ENCODE measurements at places on chromosomes 6 and 20. TPM values are rescaled to one million over a fixed set of nuclear protein-coding genes. Genes with fewer than 3 reads are reported as not detected.
A peak's percentile ranks its signal among the peaks of the same experiment; 100 is the strongest.

DNA sequence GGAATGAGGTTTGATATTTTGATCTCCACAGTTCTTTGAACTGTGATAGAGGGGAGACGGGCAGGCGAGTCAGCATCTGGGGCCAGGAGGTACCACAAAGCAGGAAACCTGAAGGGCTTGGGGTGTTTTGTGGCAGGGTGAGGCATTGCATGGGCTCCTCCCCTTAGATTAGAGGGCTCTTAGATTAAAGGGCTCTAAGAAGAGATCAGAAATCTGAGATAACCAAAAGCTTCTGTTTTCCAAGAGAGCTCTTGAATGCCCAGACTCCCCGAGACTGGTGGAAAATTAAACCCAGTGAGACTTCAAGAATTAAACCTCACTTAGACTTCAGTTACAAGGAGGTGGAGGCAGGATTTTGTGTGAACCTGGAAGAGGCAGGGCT lies 2.4 kb upstream of the GPX5 start:
- no peaks in the 10 kb centered on the region for H3K36me3 ChIP-seq
- peaks cover 82% of the 10 kb centered on the region for H3K27me3 ChIP-seq
- no peaks in the 10 kb centered on the region for H3K4me1 ChIP-seq
- H3K27ac ChIP-seq = no peak overlapping the region

DNA sequence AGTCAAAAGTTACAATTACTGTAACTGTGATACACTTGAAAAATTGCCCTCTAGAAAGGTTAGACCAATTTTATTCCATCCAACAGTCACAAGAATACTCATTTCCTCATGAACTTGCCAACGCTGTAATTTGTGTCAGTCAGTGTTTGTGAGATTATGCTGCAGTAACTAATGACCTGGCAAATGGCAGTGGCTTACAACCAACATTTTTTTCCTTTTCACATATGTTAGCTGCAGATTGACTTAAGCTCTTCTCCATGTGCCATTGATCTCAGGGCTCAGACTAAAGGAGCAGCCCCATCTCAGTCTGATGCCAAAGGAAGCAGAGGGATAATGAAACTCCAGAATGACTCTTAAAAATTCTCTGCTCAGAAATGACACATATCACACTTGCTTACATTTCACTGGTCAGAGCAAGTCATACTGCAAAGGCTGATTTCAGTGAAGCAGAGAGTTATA lies 92.3 kb upstream of the ELOVL5 start:
- no peaks in the 10 kb centered on the region for H3K36me3 ChIP-seq
- H3K27ac ChIP-seq = peak overlapping the region; percentile 65

DNA sequence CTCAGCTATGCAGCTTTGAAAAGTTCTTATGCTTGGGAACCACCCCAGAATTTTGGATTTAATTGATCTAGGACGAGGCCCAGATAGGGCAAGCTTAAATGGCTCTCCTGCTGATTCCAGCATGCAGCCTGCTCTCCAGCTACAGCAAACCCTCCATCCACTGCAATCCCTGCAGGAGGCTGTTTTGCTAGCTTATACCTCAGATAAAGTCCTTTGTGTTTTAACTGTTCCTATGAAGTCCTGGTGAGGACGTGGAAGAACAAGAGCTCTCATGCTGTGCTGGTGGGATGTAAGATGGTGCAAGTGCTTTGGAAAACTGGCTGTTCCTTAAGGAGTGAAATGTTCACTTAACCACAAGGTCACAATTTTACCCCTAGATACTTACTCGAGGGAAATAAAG lies 25.5 kb upstream of the NXT1 start:
- H3K36me3 ChIP-seq = no peaks in the 10 kb centered on the region
- no peak overlapping the region for H3K4me3 ChIP-seq
- no peak for DNase-seq
- H3K27ac ChIP-seq = no peak overlapping the region
- peaks cover 10% of the 10 kb centered on the region for H3K27me3 ChIP-seq

DNA sequence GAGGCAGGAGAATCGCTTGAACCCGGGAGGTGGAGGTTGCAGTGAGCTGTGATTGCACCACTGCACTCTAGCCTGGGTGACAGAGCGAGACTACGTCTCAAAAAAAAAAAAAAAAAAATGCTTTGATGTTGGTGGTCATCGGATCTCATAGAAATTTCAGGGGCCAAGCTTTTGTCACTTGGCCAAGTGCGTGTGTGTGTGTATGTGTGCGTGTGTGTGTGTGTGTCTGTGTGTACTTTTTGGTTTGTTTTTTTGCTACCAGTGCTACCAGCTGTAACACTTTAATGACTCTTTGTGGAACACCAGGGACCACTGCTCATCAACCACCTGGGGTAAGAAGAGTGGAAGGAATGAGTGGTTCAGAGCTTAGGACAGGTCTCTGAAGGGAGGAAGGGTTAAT lies 49.7 kb downstream of the TRAF3IP2 start:
- no peaks in the 10 kb centered on the region for H3K27me3 ChIP-seq
- no peak for DNase-seq
- H3K27ac ChIP-seq = no peak overlapping the region
- peaks cover 2% of the 10 kb centered on the region for H3K4me1 ChIP-seq
- peaks cover 7% of the 10 kb centered on the region for H3K36me3 ChIP-seq

- no peak for DNase-seq
- H3K4me3 ChIP-seq = peak overlapping the region; percentile 86
- H3K36me3 ChIP-seq = no peaks in the 10 kb centered on the region
- H3K4me1 ChIP-seq = peaks cover 85% of the 10 kb centered on the region
- no peaks in the 10 kb centered on the region for H3K27me3 ChIP-seq
These were observed 54.7 kb downstream of the GFOD1 start for GRCh38 chr6:13432526-13433184.

DNA sequence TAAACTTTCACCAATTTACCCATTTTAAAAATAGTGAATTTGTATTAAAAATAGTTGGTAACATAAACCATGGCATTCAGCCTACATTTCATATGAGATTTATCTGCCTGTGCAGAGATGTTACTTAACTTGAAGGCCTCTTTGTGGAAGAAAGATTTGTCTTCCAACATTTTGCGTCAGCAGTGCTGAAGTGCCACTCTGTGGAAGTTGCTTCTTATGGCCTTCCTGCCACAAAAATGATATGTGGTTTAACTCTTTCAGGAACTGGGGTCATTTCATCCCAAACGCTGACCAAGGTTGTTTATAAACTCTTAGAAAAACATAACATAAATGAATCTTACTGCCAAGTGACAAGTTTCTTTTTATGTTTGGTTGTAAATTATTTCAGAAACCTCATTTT lies 246.8 kb downstream of the ARID1B start:
- DNase-seq = no peak
- H3K27me3 ChIP-seq = no peaks in the 10 kb centered on the region
- H3K4me1 ChIP-seq = peaks cover 16% of the 10 kb centered on the region

GRCh38 chr20:45833883-45834796 lies 541 bp downstream of the SNX21 start:
- peaks cover 10% of the 10 kb centered on the region for H3K4me1 ChIP-seq
- peak overlapping the region; percentile 85 for H3K4me3 ChIP-seq
- no peak overlapping the region for H3K27ac ChIP-seq
- H3K27me3 ChIP-seq = peaks cover 3% of the 10 kb centered on the region
- H3K36me3 ChIP-seq = no peaks in the 10 kb centered on the region

DNA sequence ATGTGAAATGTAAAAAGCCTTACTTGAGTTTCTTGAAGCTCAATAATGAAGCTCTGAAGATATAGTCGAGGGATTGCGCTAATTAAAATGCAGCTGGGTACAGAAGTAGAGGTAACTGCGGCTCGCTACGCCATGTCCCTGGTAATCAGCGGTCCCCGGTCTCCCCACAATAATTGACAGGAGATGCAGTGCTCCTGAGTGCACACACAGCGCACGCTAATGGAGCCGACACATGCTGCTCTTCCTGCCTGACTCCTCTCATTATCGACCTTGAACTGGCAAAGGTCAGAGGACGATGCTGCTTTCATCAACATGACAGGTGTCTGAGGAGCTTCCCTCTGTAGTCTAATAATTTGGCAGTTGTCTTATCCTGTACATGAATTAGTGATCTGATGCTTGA lies 365.9 kb downstream of the RNF144B start:
- no peaks in the 10 kb centered on the region for H3K4me1 ChIP-seq
- no peaks in the 10 kb centered on the region for H3K27me3 ChIP-seq
- H3K4me3 ChIP-seq = no peak overlapping the region
- no peaks in the 10 kb centered on the region for H3K36me3 ChIP-seq
- no peak overlapping the region for H3K27ac ChIP-seq
- DNase-seq = no peak

GRCh38 chr20:49260218-49260617 lies 17.6 kb downstream of the ZNFX1 start:
- H3K27me3 ChIP-seq = no peaks in the 10 kb centered on the region
- peaks cover 41% of the 10 kb centered on the region for H3K36me3 ChIP-seq
- DNase-seq = no peak
- H3K4me1 ChIP-seq = peaks cover 9% of the 10 kb centered on the region

DNA sequence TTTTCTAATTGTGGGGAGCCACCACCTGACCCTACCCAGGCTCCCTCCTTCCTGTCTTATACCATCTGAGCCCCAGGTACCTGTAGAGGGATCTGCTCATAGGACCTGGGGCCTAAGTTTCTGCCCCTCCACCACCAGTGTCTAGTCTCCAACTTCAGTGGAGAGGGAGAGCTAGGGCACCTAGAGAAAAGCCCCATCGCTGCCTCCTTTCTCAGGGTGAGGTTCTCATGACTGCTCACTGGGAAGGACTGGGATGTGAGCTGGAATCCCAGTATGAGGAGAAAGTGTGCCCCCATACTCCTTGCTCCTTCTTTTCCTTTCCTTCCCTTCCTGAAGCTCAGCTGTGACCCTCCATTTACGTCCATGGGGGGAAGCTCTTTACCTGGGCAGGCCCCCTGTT lies 231.6 kb downstream of the LRFN2 start:
- H3K27ac ChIP-seq = no peak overlapping the region
- H3K36me3 ChIP-seq = no peaks in the 10 kb centered on the region
- H3K4me1 ChIP-seq = peaks cover 9% of the 10 kb centered on the region
- no peak overlapping the region for H3K4me3 ChIP-seq

GRCh38 chr6:44271914-44272313 lies 1.7 kb downstream of the TMEM151B start:
- DNase-seq = no peak
- H3K27ac ChIP-seq = no peak overlapping the region
- H3K27me3 ChIP-seq = peaks cover 47% of the 10 kb centered on the region
- H3K4me3 ChIP-seq = peak overlapping the region; percentile 30
- peaks cover 18% of the 10 kb centered on the region for H3K4me1 ChIP-seq

DNA sequence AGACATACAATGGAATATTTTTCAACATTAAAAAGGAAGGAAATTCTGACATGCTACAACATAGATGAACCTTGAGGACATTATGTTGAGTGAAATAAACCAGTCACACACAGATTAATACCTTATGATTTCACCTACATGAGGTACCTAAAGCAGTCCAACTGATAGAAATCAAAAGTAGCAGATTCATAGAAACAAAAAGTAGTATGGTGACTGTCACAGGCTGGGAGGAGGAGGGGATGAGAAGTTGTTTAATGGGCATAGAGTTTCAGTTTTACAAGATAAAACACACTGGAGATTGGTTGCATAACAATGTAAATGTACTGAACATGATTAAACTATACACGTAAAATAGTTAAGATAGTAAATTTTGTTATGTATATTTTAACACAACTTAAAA lies 48.5 kb upstream of the OLIG3 start:
- no peak overlapping the region for H3K27ac ChIP-seq
- H3K4me1 ChIP-seq = no peaks in the 10 kb centered on the region
- H3K36me3 ChIP-seq = no peaks in the 10 kb centered on the region
- no peak overlapping the region for H3K4me3 ChIP-seq

GRCh38 chr20:51547951-51548350 lies 5.4 kb upstream of the NFATC2 start:
- DNase-seq = no peak
- peaks cover 14% of the 10 kb centered on the region for H3K4me1 ChIP-seq

DNA sequence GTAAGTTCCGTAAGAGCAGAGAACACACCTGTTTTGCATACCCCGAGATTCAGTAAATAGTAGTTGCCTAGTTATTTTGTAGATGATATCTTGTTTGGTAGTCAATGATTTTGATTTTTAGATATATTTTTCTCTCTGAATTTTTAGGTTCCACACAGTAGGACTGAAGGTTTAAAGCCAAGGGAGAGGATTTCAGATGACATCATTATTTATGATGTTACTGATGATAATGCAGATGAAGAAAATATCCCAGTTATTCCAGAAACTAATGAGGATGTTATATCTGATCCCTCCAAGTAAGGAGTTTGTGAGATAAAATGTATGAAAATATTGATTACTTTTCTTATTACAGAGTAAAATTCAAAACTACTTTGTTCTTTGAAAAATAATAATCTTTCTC lies 22.6 kb downstream of the HSF2 start:
- peaks cover 32% of the 10 kb centered on the region for H3K4me1 ChIP-seq
- H3K27me3 ChIP-seq = no peaks in the 10 kb centered on the region
- no peak for DNase-seq
- H3K27ac ChIP-seq = no peak overlapping the region
- H3K36me3 ChIP-seq = peaks cover 27% of the 10 kb centered on the region
- H3K4me3 ChIP-seq = no peak overlapping the region

GRCh38 chr20:46021361-46022359 lies 7.4 kb upstream of the SLC12A5 start:
- H3K36me3 ChIP-seq = peaks cover 5% of the 10 kb centered on the region
- DNase-seq = no peak
- peaks cover 16% of the 10 kb centered on the region for H3K4me1 ChIP-seq
- no peak overlapping the region for H3K27ac ChIP-seq

- no peak overlapping the region for H3K27ac ChIP-seq
- H3K4me3 ChIP-seq = no peak overlapping the region
- H3K27me3 ChIP-seq = peaks cover 22% of the 10 kb centered on the region
- H3K4me1 ChIP-seq = no peaks in the 10 kb centered on the region
- peaks cover 31% of the 10 kb centered on the region for H3K36me3 ChIP-seq
- DNase-seq = no peak
These were observed 2.9 kb upstream of the CALHM5 start for GRCh38 chr6:116508527-116508926.

DNA sequence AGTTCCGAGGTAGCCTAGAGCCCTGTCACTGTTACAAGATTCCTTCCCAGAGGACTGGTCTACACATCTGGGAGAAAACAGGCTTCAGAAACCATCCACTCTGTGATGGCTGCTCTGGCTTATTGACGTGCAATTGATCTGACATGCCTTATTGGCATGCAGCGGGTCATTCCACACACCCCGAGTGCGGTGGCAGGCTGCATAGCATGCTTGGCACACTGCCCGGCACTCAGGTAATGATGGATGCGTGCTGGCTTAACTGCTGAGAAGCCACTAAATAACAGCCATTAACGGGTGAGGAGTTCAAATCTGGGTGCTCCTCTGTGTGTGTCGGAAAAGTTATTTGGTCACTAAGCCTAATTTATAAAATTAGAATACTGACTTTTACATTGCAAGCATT lies 67.9 kb upstream of the CDH4 start:
- no peak overlapping the region for H3K4me3 ChIP-seq
- H3K27ac ChIP-seq = no peak overlapping the region
- peaks cover 5% of the 10 kb centered on the region for H3K27me3 ChIP-seq
- DNase-seq = no peak
- no peaks in the 10 kb centered on the region for H3K36me3 ChIP-seq

The CASS4 gene
- total RNA-seq = 1.3 TPM

The WDR46 gene
- 148 TPM for total RNA-seq

The CDKAL1 gene
- total RNA-seq = 43.8 TPM

The SPATA25 gene
- not detected for total RNA-seq

The PROKR2 gene
- total RNA-seq = not detected

The SYCP2 gene
- total RNA-seq = 1.4 TPM
